ENCODE measurements at places on chromosomes 3 and 15.

- DNase-seq = no peak
Observed at GRCh38 chr3:14806641-14807263, 12.0 kb upstream of the FGD5 start.

GRCh38 chr15:68501259-68501591, 69.3 kb upstream of the ITGA11 start:
- no peak for DNase-seq

- no peak for DNase-seq
Observed at GRCh38 chr3:3586336-3586735, 212.9 kb upstream of the LRRN1 start.

DNA sequence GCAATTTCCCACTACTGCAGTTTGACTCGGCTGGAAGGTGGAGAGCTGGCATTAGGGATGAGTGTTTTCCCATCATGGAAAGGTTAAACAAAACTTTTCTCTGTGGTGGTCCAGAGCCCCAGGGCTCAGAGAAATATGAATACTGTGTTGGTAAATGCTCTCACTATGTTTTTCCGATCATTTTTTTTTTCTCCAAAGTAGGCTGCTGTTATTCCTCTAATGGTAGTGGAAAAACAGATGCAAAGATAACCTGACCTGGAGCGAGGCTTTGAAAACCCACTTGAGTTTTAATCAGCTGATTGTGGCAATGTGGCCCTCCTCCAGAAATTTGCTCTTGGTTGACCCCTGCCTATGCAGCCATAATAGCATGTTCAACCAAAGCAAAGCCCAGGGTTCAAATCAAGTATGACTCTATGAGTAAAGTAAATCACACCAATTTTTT, 320.8 kb upstream of the CTNNB1 start:
- DNase-seq = no peak

DNA sequence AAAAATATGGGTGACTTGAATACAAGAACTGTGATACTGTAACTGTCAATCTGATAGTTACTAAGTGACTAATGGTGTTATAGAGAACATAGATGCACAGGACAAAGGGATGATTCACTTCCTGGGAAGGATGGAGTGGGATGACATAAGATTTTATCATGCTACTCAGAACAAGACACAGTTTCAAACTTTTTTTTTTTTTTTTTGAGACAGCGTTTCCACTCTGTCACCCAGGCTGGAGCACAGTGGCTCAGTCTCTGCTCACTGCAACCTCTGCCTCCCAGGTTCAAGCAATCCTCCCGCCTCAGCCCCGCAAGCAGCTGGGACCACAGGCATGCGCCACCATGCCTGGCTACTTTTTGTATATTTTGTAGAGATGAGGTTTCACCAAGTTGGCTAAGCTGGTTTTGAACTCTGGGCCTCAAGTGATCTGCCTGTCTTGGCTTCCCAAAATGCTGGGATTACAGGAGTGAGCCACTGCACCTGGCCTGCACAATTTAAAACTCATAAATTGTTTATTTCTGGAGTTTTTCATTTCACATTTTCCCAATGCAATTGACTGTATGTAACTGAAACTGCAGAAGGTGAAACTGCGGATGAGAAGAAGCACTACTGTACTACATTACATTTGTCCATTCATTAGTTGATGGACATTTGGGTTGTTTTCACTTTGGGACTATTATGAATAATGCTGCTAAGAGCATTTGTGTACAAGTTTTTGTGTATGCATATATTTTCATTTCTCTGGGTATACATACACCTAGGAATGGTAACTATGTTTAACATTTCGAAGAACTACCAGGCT, 40.6 kb downstream of the ADIPOQ start:
- DNase-seq = no peak

DNA sequence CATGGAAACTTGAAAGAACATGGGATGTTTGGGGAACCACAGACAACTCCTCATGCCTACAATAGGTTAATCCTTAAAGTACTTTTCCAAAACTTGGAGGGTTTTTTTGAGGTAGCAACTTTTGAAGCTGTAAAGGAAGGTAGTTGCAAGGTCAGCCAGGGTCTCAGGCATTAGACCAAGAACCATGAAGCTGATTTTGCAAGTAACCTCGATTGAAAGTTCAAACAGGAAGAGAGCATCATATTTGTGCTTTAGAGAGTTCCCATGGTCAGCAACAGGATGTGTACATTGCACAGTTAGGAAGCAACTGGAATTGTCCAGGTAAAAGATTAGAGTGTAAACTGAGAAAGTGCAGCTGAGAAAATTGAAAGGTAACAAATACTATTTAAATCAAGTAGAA, 199.8 kb upstream of the NR2F2 start:
- DNase-seq = no peak

DNA sequence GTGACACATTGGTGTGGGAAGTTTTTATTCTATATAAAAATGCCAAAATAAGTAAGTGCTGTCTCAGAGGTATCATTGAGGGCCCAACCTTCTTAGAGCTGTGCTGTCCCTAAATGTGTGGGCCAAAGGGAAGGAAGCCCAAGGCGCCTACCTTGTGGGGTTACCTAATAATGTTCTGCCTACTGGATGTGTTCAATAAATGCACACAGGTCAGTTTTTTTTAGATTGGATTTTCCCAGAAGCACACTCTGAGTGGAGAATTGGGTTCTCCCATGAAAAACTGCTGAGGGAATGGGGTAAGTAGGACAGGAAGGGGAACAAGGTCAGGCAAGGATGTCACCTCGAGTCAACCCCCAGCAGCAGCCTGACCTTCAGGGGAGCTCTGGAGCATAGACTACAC, 168.7 kb upstream of the FRMD4B start:
- no peak for DNase-seq

- DNase-seq = no peak
Observed at GRCh38 chr3:177478170-177478867, 281.0 kb upstream of the TBL1XR1 start.

DNA sequence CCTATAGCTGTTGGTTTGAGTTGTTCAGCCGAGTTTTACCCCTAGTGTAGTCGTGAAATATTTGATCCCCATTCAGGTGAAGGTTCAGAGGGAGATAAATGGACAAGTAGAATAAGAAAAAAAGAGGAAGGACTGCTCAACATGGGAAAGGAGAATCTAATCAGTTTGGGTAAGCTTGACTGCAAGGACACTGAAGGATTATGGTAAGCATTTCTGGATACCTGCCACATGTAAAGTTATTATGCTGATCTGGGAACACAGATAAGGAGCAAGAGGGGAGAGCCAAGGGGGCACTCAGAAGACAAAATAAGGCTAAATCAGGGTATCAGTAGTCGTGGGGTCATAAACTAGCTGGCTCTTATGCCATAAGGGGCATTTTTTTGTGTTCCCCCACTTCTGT, 49.9 kb downstream of the TFG start:
- no peak for DNase-seq

DNA sequence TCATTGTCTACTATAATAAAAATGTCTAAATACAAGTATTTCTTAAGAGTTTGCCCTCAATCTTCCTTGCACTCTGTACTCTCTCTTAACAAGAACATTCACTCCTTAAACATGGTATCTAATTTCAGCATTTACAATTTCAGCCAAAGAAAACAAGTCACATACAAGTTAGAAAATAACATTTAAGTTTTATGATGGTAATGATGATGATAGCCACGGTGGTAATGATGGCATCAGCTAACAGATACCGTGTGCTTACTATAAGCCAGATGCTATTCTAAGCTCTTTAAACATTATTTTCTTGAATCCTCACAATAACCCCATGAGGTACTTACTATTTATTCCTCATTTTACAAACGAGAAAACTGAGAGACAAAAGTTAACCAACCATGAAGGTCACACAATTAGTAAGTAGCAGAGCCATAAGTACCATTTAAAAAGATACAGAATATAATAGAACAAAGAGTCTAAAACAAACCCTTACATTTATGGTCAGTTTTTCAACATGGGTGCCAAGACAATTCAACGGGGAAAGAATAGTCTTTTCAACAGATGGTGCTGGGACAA, 7.4 kb downstream of the SPICE1 start:
- no peak for DNase-seq

GRCh38 chr3:192825657-192826200, 91.9 kb downstream of the MB21D2 start:
- no peak for DNase-seq

- DNase-seq = no peak
Observed at GRCh38 chr3:12620729-12621128, 43.2 kb downstream of the RAF1 start.

GRCh38 chr15:29920515-29920914, 98.2 kb upstream of the TJP1 start:
- no peak for DNase-seq

- no peak for DNase-seq
Observed at GRCh38 chr3:40753291-40753770, 228.6 kb downstream of the ZNF621 start.

DNA sequence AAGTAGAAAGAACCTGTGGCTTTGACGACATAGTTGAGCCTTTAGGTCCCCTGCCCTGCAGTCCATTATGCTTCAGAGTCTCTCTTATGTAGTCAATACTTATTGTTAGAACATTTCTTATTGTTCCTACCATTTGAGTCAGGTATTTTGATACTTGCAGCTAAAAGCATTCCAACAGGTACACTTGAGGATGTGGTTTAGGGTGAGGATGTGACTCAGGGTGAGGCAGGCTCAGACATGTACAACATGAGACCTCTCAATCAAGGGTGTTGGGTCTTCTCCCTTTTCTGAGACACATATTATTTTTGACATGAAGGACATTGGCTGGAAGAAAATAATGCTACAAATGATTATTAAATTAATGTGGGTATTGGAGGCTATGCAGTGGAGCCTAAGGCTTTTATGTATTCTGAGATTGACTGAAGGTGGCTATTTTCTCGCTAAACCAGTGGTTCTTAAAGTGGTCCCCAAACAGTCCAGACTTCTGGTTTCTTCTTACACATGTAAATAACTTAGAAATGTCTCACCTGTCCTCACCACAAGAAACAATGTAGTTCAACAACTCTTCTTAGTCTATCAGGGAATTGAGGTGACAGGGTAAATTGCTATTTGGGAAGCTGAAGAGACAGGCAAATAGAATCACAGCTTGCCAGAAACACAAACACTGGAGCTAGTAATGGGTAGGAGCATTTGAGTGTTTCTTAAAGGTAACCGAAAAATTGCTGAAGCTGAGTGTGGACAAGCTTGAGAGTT, 135.5 kb upstream of the ZPLD1 start:
- DNase-seq = no peak

DNA sequence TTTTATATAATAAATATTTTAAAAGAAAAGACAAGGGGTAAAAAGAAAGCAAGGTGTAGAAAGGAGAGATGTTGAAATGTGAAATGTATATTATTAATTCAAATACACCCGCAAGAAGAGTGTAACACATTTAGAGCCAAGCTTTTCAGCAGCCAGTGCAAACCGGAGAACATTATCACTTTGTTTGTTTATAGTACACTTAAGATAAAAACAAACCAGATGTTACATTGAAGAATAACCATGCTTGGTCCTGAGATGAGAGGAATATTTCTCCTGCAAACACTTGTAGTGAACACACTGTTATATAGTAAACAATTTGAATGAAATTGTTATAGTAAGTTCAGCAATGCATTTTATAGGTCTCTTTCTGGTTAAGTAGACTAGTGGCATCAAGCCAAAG, 1441.5 kb downstream of the OTOL1 start:
- DNase-seq = no peak

DNA sequence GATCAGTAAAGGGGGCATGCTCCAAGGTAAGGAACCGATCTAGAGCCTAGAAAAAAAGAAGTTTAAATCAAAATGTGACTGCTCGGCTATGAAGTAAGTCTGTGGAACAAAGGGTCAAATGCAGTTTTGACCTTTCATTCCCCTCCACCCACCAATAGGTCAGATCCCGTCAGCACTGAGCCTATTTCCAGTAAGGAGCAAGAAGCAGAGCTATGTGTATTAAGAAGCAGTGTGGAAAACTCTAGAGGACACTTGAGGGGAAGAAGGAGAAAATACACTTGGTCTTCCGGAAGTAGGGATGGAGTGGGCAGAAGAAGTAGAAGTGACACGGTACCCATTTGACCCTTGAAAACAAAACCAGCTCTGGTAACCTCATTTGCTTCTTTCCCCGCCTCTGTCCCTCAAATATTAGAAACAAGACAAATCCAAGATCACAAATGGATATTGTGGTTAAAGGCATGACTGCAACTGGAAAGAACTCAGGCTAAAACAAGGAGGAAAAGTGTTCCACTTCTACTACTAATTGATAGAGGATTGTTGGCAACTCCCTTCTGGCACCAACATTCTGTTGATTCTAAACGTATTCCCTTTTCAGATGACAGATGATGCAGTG, 888.3 kb upstream of the NR2F2 start:
- DNase-seq = no peak

DNA sequence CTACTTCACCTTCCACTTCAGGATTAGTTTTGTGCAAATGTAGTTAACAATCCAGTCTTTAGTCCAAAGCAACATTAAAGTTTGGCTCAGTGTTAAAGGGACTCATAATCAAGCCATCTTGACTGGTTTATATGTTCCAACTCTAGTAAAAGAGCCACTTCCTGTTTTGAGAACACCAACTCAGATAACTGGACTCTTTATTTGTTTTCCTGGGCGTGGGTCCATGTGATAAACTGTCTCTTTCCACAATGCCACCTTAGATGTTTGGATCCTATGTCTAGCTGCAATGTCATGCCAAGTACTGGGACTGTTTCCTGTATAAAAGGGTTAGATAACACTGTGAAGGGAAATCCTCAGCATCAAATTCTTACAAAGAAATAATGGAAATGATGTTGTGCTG, 545.0 kb downstream of the PYDC2 start:
- DNase-seq = no peak

Measured in stimulated activated CD8-positive, alpha-beta memory T cell treated with anti-CD3 and anti-CD28 coated beads, Interleukin-2, amount 100 ng/mL, for 1 hour (primary cell).